ENCODE measurements at places on chromosomes 1 and 21. TPM values are rescaled to one million over a fixed set of nuclear protein-coding genes. Genes with fewer than 3 reads are reported as not detected.

Gene VASH2
- not detected for polyA plus RNA-seq

Gene TRNP1
- polyA plus RNA-seq, result not detected

Gene SYCP1
- polyA plus RNA-seq, result not detected

Gene RIMKLA
- not detected for polyA plus RNA-seq

Gene AIRE
- 0.45 TPM for polyA plus RNA-seq

Gene GNAT2
- polyA plus RNA-seq, result not detected

Gene C1orf94
- not detected for polyA plus RNA-seq

Gene FCRL3
- 84.5 TPM for polyA plus RNA-seq

Gene C1orf226
- not detected for polyA plus RNA-seq

All from IgD-negative memory B cell (primary cell).